CD4-positive, alpha-beta T cell treated with Interleukin-4 for 1 hour (primary cell): ENCODE measurements at places on chromosomes 12 and 14.

GRCh38 chr12:104423809-104424208 is 32.9 kb upstream of the CHST11 start:
- DNase-seq: no peak

GRCh38 chr12:72432037-72432604 is 160.0 kb downstream of the TRHDE start:
- no peak for DNase-seq

GRCh38 chr12:29220632-29221336 is 71.7 kb downstream of the FAR2 start:
- no peak for DNase-seq

GRCh38 chr12:17062267-17063036 is 456.5 kb upstream of the LMO3 start:
- no peak for DNase-seq

GRCh38 chr14:66369157-66369697 is 116.9 kb upstream of the CCDC196 start:
- DNase-seq: no peak
